ENCODE measurements at places on chromosomes 5 and 9.
A peak's percentile ranks its signal among the peaks of the same experiment; 100 is the strongest.

DNA sequence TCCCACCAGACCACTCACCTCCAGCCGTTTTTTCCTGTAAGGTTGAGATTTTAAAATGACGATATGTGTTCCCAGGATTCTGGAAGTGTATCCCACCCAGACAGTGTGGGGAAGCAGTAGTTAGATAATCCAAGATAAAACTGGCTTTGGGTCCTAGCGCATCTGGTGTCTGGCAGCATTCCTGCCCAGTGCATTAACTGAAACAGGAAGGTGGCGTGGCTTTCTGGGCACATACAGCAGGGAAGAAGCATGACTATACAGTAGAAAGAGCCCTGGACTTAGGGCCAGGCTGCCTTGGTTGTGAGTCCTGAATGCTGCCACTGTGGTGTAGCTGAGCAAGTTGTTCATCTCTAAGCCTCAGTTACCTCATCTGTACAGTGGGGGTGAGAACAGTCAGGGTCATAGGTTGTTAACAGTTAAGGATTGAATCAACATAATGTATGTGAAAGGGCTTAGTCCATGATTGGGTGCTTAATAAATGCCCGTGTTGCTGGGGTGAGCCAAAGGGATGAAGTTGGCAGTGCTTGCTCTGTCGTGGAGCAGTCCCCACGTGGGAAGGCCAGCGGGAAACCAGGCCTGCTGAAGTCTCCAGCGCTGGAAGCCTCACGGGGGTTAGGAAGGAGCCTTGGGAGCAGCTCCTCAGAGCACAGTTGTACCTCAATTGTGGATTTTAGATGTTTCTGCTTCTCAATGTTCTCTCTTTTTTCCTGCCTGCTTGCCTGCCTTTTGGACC lies 18.0 kb downstream of the CLTA start:
- no peak for DNase-seq

DNA sequence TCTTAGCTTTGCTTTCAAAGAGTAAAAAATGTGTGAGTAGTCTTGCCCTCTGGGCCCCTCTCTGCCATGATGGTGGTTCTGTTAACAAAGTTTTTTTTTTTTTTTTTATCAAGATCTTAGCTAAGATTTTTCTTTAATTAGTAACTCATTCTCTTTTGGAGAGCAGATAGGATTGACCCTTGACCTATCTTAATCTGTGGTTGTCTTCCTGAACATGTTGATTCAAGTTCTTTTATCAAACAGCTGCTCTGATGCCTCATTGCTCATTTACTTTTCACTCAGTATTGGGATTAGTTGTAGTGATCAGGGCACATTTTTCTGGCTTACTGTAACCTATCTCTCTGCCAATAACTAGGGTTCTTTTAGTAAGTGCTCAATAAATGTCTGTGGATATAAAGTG lies 106.3 kb downstream of the PCSK5 start:
- no peak for DNase-seq

DNA sequence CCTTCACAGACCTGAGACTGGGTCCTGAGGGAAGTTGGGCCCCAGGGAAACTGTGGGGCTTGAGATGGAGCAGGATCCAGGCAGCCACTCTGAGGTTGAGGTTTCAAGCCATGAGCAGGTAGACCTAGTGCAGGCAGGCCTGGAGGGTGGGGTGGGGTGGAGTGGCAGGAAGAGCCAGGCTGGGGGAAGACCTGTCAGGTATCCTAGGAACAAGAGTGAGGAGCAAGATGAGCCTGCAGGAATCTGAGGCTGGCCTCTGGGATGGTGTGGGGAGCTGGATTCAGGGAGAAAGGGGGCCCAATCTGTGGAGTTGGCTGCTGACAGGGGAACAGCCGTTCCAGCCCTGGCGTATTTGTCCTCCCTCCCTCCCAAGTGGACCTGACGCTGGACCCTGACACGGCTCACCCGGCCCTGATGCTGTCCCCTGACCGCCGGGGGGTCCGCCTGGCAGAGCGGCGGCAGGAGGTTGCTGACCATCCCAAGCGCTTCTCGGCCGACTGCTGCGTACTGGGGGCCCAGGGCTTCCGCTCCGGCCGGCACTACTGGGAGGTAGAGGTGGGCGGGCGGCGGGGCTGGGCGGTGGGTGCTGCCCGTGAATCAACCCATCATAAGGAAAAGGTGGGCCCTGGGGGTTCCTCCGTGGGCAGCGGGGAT lies 9.8 kb downstream of the RACK1 start:
- DNase-seq, result no peak

GRCh38 chr5:107496466-107496865 lies 174.3 kb downstream of the EFNA5 start:
- no peak for DNase-seq

GRCh38 chr5:137470111-137470920 lies 28.8 kb downstream of the SPOCK1 start:
- peak; percentile 37 for DNase-seq

DNA sequence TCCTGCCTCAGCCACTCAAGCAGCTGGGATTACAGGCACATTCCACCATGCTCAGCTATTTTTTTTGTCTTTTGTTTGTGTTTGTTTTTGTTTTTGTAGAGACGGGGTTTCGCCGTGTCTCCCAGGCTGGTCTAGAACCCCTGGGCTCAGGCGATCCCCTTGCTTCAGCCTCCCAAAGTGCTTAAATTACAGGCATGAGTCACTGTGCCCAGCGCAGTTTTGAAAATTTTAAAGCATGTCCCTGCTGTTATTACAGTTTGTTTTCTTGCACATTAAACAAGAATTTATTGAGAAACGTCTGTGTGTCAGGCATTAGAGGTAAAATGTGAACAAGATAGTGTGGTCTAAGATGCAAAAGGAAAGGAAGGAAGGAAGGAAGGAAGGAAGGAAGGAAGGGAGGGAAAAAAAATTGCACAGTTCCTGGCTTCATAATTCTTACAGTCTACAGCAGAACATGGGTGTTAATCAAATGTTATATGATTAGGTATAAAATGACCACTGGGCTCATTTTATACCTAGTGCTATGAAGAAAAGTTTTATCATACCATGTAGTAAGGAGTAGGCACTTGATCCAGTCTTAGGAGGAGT lies 205.4 kb downstream of the SNX18 start:
- DNase-seq, result no peak

- DNase-seq, result no peak
Observed at GRCh38 chr5:29720954-29721353, 1472.5 kb upstream of the CDH6 start.

- no peak for DNase-seq
Observed at GRCh38 chr9:30928045-30928444, 1456.4 kb upstream of the ACO1 start.

GRCh38 chr5:178426326-178427130 lies 163.7 kb downstream of the COL23A1 start:
- no peak for DNase-seq

DNA sequence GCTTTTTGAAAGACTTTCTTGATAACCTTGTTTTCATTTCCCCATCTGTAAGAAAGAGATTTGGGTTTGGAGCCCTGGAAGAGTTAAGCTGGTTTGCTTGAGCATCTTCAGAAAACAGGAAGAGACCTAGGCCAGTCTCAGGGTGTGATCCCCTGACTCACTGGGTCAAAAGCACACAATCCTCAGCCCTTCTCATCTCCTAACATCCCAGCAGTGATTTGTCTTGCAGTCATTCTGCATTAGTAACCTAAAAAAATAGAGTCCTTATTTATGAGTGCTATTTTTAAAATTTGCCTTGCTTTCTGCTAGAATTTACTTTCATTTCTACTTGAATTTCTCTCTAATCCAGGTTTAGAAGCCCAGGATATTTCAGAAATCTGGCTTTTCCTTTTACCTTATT lies 16.4 kb upstream of the ARSB start:
- no peak for DNase-seq

- DNase-seq, result no peak
Observed at GRCh38 chr5:128477944-128478343, 60.1 kb downstream of the FBN2 start.

DNA sequence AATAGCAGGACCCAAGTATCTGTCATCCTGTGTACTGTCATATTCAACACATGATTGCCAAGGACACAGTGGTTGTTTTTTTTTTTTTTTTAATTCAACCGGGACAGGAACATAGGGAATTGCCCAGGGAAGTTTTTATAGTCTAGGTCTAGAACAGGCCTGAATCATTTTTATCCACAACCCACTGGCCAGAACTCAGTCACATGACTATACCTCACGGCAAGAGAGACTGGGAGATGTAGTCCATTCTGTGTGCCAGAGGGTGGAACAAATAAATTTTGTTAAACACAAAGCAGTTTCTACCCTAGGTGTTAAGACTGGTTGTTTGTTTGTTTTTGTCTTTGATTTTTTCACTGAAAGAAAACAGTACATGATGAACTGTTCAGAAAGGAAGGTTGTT lies 105.8 kb upstream of the SMARCA2 start:
- DNase-seq, result no peak

DNA sequence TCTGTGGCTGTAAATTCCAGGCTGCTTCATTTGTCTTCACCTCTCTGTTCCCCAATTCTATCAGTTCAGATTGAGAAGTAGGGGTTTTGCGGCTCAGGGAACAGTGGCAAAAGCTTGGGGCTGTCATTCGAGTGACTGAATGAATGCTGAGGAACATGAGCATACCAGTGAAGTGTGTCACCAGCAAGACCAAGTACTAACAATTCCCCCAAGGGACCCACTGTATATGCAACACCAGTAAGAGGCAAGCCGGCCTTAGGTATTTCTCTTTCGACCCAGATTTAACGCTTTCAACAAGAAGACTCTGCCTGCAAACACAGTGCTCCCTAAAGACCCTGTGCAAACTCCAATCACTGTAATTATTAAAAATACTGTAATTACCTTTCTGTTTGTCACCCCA lies 25.8 kb downstream of the KLHL3 start:
- DNase-seq, result no peak

- no peak for DNase-seq
Observed at GRCh38 chr5:39294736-39295135, 69.6 kb downstream of the C9 start.

- DNase-seq, result no peak
Observed at GRCh38 chr5:170403675-170404074, 14.5 kb upstream of the KCNMB1 start.

GRCh38 chr5:103891151-103891550 lies 328.6 kb upstream of the NUDT12 start:
- no peak for DNase-seq

- DNase-seq, result no peak
Observed at GRCh38 chr5:51271261-51271660, 112.0 kb upstream of the ISL1 start.
